ENCODE measurements at places on chromosomes 6 and 20.

DNA sequence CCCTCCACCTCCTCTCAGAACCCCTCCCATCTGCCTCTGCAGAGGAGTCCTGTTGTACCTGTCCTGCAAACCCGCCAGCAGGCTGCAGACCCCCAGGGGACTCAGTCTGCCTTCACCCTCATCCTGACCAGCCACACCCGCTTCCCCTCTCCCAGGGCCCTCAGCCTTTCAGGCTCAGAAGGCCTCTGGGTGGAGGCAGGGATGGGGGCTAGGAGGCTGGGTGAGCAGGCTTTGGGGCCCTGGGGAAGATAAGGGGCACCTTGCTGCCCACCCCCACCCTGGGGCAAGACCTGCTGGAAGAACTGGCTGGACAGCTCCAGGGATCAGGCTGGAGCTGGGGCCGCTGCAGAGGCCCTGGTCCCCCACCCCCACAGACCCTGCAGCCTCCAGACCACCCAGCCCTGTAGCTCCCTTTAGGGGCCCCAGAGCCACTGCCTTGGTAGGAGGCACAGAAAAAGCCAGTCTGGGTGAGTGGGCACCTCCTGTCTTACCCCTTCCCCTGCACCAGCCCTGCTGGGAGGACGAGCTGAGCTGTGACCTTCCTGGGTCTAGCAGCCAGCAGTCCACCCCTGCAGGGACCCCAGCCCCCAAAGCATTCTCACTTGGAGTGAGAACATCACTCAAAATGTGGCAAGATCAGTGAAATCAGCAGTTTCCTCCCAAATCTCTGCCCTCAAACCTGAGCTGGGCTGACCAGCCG is 5.2 kb downstream of the TEAD3 start:
- no peak for DNase-seq

GRCh38 chr20:60934724-60935123 is 317.3 kb upstream of the CDH4 start:
- no peak for DNase-seq

- DNase-seq = no peak
Measured at GRCh38 chr6:96899451-96899998, 1.8 kb upstream of the NDUFAF4 start.

DNA sequence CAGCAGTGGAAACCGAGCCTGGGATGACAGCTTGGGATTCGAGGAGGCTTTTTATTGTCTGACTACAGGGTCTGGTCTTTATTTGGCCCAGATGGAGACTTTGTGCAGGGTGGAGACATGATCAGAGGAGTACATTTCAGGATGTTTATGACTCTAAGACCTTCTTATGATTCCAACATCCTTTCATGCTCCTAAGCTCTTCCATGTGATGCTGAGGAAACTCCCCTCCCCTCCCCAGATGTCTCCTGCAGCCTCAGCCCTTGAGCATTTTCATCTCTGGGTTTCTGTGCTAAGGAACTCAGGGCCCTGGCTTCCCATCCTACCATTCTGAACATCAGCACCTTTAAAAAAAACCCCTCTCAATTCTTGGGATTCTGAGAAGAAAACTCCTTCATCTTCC is 186.6 kb downstream of the SOX4 start:
- DNase-seq = no peak

DNA sequence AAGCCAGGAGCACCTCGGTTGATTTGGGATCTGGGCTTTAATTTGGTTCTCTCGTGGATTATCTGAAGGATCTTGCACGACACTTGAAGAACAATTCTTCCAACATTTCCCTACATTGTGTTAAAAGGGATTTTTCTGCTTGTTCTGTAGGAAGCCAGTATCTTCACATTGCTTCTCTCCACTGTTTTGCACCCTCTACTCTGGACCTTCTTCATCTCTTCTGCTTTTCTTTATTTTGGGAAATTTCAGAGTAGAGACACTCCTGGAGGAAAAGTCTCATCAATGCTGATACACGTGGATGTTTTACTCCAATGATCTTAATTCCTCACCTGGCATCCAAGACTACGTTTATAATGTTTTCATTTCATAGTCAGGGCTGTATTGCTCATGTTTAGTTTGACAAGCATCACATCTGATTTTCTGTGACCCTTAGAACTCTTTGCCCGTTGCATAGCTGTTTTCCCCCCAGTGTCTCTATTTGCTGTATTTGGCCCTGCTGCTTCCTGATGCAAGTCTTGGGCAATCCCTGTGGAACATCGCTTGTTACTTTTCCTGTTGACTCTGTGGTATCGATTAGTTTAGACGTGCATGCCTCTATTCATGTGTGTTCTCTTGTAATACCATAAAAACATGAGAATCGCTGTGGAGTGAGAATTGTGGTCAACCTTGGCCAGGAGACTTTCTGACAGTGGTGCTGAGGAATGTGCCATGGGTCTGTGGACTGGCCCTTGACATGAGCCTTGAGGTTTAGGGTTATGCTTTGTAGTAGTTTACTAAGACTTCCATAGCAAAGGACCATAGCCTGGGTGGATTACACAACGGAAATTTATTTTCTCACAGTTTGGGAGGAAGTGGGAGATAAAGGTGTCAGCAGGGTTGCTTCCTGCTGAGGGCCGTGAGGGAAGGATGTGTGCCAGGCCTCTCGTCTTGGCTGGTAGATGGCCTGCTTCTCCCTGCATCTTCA is 12.5 kb downstream of the PLCB1 start:
- DNase-seq = no peak
